ENCODE measurements at places on chromosomes 6 and 20. TPM values are rescaled to one million over a fixed set of nuclear protein-coding genes. Genes with fewer than 3 reads are reported as not detected.
A peak's percentile ranks its signal among the peaks of the same experiment; 100 is the strongest.

- H3K4me1 ChIP-seq: no peaks in the 10 kb centered on the region
- H3K27me3 ChIP-seq: no peaks in the 10 kb centered on the region
- DNase-seq: no peak
- no peaks in the 10 kb centered on the region for H3K36me3 ChIP-seq
- H3K27ac ChIP-seq: no peak overlapping the region
Observed at GRCh38 chr20:60573003-60573680, 614.9 kb downstream of the CDH26 start.

GRCh38 chr20:17654649-17655285 is 27.3 kb downstream of the RRBP1 start:
- H3K4me1 ChIP-seq: peaks cover 15% of the 10 kb centered on the region
- H3K27ac ChIP-seq: no peak overlapping the region
- peaks cover 45% of the 10 kb centered on the region for H3K36me3 ChIP-seq

GRCh38 chr6:13384506-13384905 is 56.2 kb upstream of the TBC1D7 start:
- no peak overlapping the region for H3K4me3 ChIP-seq
- no peaks in the 10 kb centered on the region for H3K36me3 ChIP-seq
- H3K27me3 ChIP-seq: no peaks in the 10 kb centered on the region
- no peak for DNase-seq
- H3K4me1 ChIP-seq: peaks cover 15% of the 10 kb centered on the region

DNA sequence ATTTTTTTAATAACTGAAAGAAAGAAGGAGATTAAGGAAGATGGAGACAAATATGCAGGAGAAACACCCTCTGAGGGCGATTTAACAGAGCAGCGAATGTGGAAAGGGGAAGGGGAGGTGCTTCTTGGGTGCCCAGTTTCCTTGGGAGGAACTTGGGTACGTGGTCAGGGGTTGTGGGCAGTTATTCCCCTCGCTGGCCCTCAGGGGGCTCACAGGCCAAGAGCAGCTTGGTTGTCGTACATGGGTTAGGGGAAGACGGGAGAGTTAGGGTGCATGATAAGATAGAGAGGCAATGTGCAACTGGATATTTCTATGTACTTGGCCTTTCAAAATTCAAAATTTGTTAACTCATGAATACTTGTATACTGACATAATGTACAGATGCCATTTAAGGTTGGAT is 7.0 kb upstream of the TUBB2A start:
- H3K27me3 ChIP-seq: no peaks in the 10 kb centered on the region
- H3K36me3 ChIP-seq: no peaks in the 10 kb centered on the region
- no peak overlapping the region for H3K4me3 ChIP-seq
- H3K27ac ChIP-seq: no peak overlapping the region
- DNase-seq: no peak

- H3K4me3 ChIP-seq: no peak overlapping the region
- H3K4me1 ChIP-seq: peaks cover 90% of the 10 kb centered on the region
- no peaks in the 10 kb centered on the region for H3K36me3 ChIP-seq
- H3K27ac ChIP-seq: peak overlapping the region; percentile 74
- H3K27me3 ChIP-seq: no peaks in the 10 kb centered on the region
- DNase-seq: no peak
Observed at GRCh38 chr6:158797331-158798310, 21.5 kb downstream of the EZR start.

- H3K27me3 ChIP-seq: no peaks in the 10 kb centered on the region
- no peaks in the 10 kb centered on the region for H3K36me3 ChIP-seq
- H3K4me1 ChIP-seq: no peaks in the 10 kb centered on the region
Observed at GRCh38 chr6:144862769-144863168, 577.6 kb downstream of the UTRN start.

GRCh38 chr20:38109591-38110524 is 55.2 kb downstream of the TGM2 start:
- no peak overlapping the region for H3K4me3 ChIP-seq
- no peak for DNase-seq
- no peaks in the 10 kb centered on the region for H3K4me1 ChIP-seq
- H3K27me3 ChIP-seq: no peaks in the 10 kb centered on the region

DNA sequence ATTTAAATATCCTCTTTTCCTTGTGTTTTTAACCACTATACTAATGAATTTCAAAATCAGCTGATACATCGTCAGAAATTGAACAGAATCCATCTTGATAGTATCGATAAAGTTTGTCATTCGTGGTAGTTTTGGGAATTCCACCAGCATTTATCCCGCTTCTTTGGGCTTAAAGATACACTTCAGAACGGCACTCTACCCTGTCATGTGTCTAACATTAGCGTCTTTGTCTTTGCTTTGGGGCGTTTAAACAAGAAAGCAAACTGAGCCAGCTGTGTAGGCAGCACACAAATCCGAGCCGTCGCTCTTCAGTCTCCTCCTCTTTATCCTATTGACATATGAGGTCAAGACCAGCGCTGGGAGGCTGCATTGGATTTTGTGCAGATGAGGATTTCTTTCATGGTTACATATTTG is 27.5 kb upstream of the NHSL1 start:
- no peak overlapping the region for H3K4me3 ChIP-seq
- H3K27ac ChIP-seq: no peak overlapping the region
- H3K36me3 ChIP-seq: no peaks in the 10 kb centered on the region
- peaks cover under 1% of the 10 kb centered on the region for H3K4me1 ChIP-seq
- no peak for DNase-seq

DNA sequence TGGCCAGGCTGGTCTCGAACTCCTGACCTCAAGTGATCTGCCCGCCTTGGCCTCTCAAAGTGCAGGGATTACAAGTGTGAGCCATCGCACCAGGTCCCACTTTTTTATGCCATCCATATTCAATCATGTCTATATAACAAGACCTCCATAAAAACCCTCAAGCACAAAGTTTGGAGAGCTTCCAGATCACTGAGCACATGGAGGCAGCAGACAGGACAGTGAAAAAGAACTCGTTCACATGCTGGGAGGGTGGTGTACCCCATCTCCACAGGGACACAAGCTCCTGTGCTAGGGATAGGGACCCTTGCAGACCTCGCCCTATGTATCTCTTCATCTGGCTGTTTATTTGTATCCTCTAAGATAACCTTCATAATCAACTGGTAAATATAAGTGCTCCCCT is 30.3 kb downstream of the KIF13A start:
- H3K36me3 ChIP-seq: no peaks in the 10 kb centered on the region
- H3K4me1 ChIP-seq: peaks cover 5% of the 10 kb centered on the region
- no peak for DNase-seq
- no peak overlapping the region for H3K27ac ChIP-seq

DNA sequence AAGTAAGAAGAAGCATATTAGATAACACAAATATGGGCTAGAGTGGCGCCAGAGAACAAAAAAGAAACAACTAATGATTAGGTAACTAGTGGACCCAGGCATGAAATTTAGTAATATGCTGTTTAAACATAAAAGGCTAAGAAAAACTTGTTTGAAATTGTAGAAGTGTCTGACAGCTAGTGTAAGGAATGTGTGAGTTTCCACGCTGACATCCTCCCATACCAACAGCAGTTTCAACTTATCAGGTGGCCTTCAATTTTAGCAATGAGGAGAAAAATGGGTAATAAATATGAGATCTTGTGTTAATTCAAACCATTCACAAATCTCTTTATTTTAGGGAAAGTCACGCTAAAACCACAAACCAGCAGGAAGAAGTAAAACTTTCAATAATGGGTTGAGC is 440.2 kb upstream of the FLRT3 start:
- no peak for DNase-seq
- H3K27me3 ChIP-seq: no peaks in the 10 kb centered on the region
- H3K4me3 ChIP-seq: no peak overlapping the region
- H3K4me1 ChIP-seq: no peaks in the 10 kb centered on the region
- H3K36me3 ChIP-seq: no peaks in the 10 kb centered on the region

GRCh38 chr6:36725581-36725980 is 28.0 kb downstream of the RAB44 start:
- H3K4me3 ChIP-seq: no peak overlapping the region
- DNase-seq: peak; percentile 50
- no peak overlapping the region for H3K27ac ChIP-seq
- peaks cover 18% of the 10 kb centered on the region for H3K4me1 ChIP-seq

GRCh38 chr6:54428431-54428830 is 120.2 kb downstream of the TINAG start:
- H3K27ac ChIP-seq: no peak overlapping the region
- H3K36me3 ChIP-seq: no peaks in the 10 kb centered on the region
- no peak overlapping the region for H3K4me3 ChIP-seq
- no peaks in the 10 kb centered on the region for H3K4me1 ChIP-seq

GRCh38 chr20:38168791-38169589 is 3.9 kb upstream of the TGM2 start:
- H3K27ac ChIP-seq: peak overlapping the region; percentile 80
- DNase-seq: peak; percentile 90
- H3K36me3 ChIP-seq: no peaks in the 10 kb centered on the region
- peaks cover 65% of the 10 kb centered on the region for H3K4me1 ChIP-seq
- H3K27me3 ChIP-seq: peaks cover 10% of the 10 kb centered on the region

DNA sequence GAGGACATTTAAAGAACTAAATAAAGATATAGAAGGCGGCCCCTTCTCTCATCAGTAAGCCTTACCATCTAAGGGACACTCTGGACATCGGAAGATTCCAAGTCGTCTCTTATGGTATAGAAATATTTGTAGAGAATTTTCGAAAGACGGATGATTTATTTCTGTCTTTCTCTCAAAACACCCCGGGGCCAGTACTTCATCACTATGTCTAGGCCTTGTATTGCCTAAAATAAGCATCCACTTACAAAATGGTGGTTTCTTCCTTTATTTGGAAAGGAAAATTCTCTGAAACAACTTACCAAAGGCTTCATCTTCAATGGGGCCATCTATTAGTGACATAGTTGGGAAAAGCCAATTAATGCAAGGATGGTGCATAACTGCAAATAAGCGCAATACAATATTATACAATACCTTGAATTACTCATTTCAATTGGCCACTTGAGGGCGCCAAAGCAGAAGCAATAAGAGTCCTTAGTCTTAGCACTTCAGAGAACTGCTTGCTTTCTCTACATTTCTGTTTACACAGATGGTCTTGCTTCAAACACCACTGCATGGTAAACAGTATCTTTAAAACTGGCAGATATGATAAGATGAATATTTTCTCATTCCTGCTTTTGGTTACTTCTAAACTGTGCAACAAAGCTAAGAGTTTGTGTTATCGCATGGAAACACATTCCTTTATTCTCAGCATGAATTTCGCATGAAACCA is 113.2 kb downstream of the VIP start:
- H3K36me3 ChIP-seq: no peaks in the 10 kb centered on the region
- no peak for DNase-seq
- no peaks in the 10 kb centered on the region for H3K27me3 ChIP-seq
- no peak overlapping the region for H3K4me3 ChIP-seq

DNA sequence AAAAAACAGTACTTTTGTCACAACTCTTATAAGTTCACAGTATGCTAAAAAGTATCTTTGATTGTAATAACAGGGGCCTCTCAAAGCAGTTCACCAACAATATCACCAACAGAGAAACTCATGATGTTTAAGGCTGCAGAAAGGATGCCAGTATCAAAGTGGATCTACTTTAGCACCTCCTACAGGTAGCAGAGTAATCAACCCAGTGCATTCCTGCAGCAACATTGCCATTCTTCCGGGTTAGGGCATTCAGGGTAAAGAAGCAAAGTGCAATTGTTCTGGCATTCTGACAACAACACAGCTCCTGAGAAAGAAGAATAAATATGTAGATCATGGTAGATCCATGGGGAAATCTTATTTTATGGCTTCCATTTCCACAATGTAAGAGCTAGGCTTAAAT is 7.6 kb upstream of the SLC17A4 start:
- no peak for DNase-seq
- no peaks in the 10 kb centered on the region for H3K4me1 ChIP-seq
- H3K27ac ChIP-seq: no peak overlapping the region
- no peaks in the 10 kb centered on the region for H3K27me3 ChIP-seq
- no peaks in the 10 kb centered on the region for H3K36me3 ChIP-seq

- DNase-seq: no peak
- no peak overlapping the region for H3K27ac ChIP-seq
- peaks cover 80% of the 10 kb centered on the region for H3K4me1 ChIP-seq
- H3K4me3 ChIP-seq: no peak overlapping the region
- no peaks in the 10 kb centered on the region for H3K27me3 ChIP-seq
- H3K36me3 ChIP-seq: no peaks in the 10 kb centered on the region
Observed at GRCh38 chr20:62029296-62029695, 36.4 kb downstream of the TAF4 start.

DNA sequence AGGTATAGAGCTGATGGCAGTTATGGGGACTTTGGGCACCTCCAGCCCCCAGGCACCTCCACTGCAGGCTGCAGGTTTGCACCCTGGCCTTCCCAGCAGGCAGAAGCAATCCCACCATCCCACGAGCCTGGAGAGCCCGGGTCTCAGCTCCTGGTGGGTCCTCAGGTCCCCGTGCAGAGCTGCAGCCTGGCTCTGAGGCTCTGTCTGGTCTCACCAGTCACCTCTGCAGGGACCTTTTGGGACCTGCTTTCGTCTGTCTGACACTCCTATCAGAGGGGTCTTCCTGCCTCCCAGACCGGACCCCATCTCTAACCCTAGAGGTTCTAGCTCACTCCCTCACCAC is 41.9 kb downstream of the FGD2 start:
- no peaks in the 10 kb centered on the region for H3K27me3 ChIP-seq
- DNase-seq: peak; percentile 73
- H3K4me3 ChIP-seq: no peak overlapping the region
- H3K4me1 ChIP-seq: peaks cover 51% of the 10 kb centered on the region
- no peaks in the 10 kb centered on the region for H3K36me3 ChIP-seq

DNA sequence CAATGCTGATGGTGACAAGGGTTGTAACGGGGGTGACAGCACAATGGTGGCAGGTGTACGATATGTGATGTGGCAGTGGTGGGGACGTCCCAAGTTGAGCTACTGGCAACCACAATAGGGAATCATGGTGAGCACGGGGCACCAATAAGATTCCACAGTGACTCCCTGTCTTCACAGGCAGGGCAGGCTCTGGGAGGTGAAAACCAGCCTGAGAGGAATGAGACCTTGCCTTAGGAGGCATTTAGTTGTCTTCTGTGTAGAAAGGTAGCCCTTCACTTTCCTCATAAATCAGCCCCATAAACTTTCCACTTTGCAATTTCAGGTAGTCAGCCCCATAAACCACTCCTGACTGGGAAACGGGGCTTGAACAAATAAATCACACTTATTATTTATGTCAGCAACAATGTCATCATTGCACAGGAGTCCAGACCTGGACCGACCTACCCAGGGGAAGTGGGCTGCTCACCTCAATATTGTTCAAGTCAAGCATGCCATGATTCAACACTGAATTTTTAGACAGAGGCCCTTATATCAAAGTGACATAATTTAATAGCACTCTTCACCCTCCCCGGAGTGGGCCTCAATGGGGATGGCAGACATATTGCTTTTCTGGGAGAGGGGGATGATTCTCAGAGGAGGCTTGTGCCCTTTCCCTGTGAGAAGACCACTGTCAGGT is 150.8 kb downstream of the CDC5L start:
- DNase-seq: no peak
- H3K27ac ChIP-seq: no peak overlapping the region

The SLC35D3 gene
- polyA plus RNA-seq: not detected

The TRERF1 gene
- 3.0 TPM for polyA plus RNA-seq

The SMOC2 gene
- 1.8 TPM for polyA plus RNA-seq

The OR12D3 gene
- not detected for polyA plus RNA-seq

The GPSM3 gene
- 263 TPM for polyA plus RNA-seq

The LBP gene
- 0.11 TPM for polyA plus RNA-seq

The CLVS2 gene
- polyA plus RNA-seq: not detected

The SLC26A8 gene
- polyA plus RNA-seq: 0.13 TPM

The ASIP gene
- 2.7 TPM for polyA plus RNA-seq

The REPS1 gene
- 31.5 TPM for polyA plus RNA-seq

Data from spleen (tissue), 13 donors.